ENCODE measurements at places on chromosomes 6 and 20.

DNA sequence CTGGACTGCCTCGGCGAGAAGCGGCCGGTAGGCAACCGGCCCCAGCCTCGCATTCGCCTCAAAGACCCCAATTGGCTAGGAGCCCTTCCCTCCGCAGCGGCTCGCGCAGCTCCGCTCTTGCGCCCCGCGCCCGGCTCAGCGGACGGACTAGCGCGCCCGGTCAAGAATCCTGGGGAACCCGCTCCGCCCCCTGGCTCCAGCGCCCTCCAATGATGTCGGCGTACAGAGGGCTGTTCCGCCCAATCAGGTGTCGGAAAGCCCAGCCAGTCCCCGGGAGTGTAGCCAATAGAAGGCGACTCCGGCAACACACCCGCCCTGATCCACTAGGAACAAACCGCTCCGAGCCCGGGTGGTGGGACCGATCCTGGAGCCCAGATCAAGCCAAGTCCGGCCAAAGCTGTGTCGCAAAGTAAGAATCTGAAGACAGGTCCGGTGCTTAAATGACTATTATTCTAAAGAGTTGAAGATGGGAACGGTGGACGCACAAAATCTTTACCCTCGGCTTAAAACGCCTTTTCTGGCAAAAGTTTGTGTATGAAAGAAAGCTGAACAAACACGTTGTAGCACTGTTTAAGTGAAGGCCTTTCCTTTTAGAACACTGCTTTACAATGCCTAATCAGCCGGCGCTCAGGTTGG lies 132.2 kb downstream of the OGFRL1 start:
- peak; percentile 97 for DNase-seq

GRCh38 chr20:40990542-40991120 lies 38.0 kb upstream of the TOP1 start:
- no peak for DNase-seq

- DNase-seq: no peak
Measured at GRCh38 chr20:9516234-9516871, 2.0 kb downstream of the LAMP5 start.

DNA sequence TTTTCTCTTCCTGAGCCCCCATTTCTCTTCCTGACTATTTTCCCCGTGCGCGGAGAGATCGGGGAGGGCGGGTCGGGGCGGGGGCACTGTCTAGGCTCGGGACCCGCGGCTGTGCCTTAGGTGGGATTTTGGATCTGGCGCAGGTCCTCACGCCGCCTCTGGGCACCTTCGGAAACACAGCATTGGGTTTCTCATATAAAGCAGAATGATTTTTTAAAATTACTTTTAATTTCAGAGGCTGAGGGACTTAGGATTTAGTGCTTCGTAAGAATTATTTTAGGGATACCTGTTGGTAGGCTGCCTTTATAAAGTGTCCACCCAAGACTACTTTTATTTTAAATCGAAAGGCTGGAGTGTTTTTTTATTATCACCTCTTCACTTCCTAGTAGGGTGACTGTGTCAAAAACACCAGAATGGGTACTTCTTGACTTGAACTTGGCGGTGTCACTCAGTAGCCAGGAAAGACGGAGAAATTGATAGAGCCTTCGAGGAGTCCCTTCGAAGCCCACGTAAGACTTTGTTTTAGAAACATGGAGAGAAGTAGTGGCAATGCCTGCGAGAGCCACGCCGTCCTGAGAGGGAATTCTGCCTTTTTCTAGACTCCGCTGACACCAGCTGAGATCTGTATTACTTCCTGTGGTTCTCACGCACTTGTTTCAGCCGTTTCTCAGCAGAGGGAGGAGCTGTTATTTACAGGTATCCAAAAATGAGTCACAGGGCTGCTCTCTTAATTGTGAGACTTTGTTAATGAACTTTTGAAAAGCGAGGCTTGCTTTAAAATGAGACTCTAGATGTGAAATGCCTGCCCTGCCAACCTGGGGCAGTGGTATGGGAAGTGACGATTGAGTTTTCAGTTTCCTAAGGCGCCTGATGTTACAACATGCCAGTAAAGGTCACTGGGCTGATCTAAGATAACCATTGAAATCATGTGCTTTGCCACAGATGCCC lies 667 bp downstream of the STX11 start:
- DNase-seq: peak; percentile 68

DNA sequence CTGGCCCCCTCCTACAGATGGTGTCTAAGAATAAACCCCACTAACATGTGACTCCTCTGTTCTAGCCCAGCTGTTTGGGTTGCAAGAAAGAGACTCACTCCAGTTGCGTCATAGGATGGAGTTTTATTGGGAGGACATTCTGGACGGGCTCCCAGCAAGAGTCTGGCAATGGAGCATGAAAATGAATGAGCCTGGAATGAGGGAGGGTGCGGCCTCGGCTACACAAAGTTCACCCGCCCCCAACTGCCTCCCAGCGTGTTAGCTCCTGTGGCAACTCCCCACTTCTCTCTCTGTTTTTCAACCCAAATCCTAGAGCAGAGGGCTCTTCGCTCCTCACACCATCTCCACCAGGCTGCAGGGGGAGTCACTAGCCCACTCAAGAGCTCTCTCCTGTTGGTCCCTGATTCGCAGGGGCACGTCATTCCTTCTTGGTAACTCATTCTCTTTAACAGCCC lies 5.1 kb upstream of the ADAM33 start:
- peak; percentile 93 for DNase-seq

DNA sequence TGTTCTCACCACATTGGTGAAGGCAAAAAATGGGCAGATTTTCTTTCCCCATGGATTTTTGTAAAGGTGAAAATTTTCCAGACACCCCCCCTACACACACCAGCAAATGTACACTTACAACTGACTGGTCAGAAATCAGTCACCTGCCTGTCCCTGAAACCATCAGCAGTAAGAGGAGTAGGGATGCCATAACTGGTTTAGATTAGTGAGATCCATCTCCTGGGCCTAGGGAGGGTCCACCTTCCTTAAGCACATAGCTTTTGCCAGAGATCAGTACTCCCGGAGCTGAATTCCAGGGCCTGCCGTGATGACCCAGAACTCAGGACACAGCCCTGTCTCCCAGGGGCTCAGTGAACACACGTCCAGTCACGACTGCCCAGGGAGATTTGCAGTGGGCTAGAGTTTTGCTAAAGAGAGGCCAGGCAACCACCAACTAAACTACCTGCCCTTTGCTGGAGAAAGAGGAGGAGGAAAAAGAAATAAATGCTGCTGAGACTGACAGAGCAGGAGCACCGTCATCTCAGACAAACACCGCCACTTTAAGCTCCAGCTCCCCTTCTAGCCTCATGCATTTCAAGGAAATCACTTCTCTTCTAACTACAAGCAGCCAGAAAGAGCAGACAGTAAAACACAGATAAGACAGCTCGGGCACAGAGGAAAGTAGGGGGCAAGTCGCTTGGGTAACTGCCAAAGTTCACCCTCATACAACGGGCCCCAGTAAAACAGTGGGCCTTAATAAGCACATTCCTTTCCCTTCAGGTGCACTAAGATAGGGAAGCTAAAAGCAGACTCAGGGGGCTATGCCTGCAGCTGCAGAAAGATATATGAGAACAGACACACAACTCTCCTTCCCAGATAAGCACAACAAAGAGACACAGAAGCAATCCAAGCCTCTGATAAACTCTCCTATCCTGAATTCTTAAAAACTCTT lies 82.6 kb upstream of the SPTLC3 start:
- DNase-seq: no peak

- no peak for DNase-seq
Measured at GRCh38 chr20:6940048-6940447, 172.6 kb downstream of the BMP2 start.

GRCh38 chr6:90412538-90413369 lies 116.1 kb upstream of the BACH2 start:
- DNase-seq: no peak

DNA sequence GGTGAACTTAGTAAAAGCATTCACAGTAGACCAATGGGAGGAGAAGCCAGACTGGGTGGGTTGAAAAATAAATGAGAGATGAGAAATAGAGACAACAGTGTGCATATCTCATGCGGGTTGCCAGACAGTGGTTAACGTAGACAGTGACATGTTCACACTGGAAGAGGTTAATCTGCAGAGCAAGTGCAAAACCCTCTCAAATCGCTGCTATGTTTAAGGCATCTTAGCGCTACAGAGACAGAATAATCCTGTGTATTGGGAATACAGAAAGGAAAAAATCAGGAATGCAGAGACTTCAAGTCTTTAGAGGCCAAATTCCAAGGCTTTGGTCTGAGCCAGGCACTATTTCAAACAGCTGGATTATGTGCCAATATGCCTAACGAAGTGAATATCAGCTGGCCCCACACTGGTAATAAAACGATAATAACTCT lies 107.1 kb downstream of the TSHZ2 start:
- DNase-seq: no peak

DNA sequence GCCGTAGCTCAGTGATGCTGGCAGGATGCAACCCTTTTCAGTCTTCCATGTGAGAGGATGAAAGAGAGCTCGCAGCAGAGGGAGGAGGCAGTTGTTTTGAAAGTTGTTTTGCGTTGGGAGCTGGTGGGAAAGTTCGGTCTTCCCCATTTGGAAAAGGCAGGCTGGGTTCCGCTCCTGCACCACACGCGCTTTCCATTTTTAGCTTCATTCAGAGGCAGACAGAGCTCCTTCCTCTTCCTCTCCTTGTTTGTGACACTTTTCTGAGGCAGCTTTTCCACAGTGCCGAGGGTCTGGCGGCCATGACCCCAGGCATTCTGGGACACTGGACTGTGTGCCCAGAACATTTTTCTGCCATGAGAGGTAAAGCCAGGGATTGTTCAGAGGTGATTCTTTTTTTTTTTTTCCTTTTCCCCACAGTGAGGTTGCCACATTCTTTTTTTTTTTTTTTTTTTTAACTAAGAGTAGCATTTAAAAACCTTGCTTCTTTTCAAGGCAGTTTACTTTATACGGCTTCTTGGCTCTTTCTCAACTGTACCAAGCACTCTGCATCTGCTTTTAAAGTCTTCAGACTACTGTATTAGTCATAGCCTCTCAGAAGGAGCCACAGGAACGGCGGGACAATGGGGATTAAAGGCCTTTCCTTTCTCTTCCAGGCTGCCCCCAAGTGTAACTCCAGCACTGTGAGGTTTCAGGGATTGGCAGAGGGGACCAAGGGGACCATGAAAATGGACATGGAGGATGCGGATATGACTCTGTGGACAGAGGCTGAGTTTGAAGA lies 1.6 kb downstream of the PRDM1 start:
- DNase-seq: no peak

DNA sequence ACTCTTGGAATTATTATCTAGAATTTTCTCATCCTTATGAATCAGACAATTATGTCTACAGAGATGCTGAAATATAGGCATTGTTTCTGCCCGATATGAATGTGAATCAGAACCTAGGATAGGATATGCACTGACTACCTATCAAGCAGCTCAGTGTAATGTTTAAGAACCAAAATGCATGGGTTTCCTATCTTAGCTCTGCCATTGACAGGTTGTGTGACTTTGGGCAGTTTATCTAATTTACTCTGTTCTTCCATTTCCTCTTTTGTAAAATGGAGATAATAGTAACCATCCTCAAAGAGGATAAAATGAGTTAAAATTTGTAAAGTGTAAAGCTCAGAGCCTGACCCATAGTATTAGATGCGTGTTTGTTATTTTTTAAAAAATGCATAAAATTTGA lies 10.2 kb upstream of the AIG1 start:
- no peak for DNase-seq

DNA sequence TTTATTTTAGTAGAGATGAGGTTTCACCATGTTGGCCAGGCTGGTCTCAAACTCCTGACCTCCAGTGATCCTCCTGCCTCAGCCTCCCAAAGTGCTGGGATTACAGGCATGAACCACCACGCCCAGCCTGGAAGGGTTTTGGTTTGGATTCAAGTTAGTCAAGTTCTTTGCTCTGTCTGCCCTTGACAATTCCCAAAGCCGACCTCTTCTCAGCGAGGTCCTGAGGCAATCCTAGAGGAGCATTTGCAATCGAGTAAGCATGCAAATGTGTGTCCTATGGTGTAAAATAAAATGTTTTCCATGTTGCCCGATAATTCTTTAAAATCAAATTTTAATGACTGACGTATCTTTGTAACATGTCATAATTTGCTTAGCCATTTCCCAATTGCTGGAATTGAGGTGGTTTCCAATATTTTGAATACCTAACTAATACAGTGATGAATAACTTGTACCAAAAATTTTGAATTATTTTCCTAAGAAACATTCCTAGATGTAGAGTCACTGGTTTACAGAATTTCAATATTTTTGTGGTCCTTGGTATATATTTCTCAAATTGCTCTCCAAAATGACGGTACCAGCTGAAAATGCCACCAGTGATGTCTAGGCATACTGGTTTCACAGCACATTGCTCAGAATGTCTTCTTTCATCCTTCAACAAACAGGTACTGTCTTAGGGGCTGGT lies 38.7 kb downstream of the GTF2H5 start:
- DNase-seq: no peak

GRCh38 chr6:38867726-38868125 lies 152.6 kb downstream of the DNAH8 start:
- no peak for DNase-seq

DNA sequence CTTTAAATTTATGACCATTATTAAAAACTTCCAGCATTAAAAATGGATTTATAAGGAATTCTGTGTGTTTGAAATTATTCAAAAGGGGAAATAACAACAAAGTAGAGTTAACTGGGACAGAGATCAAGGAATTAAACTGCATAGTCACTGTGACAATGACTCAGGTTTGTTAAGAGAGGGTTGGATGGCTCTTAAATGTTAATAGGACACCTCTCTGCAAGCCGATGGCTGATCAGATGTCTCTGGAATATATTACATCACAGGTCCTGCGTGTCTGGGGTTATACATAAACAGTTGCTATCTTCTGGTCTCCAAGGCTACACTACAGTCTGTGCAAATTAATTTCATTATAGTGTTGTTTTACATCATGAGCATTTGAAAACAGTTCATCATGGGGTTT lies 574.3 kb downstream of the COL12A1 start:
- DNase-seq: no peak

GRCh38 chr6:30841644-30842504 lies 42.4 kb upstream of the DDR1 start:
- DNase-seq: no peak

GRCh38 chr6:99521633-99522151 lies 6.5 kb upstream of the USP45 start:
- no peak for DNase-seq

- no peak for DNase-seq
Measured at GRCh38 chr6:44800171-44800783, 412.8 kb downstream of the CDC5L start.

DNA sequence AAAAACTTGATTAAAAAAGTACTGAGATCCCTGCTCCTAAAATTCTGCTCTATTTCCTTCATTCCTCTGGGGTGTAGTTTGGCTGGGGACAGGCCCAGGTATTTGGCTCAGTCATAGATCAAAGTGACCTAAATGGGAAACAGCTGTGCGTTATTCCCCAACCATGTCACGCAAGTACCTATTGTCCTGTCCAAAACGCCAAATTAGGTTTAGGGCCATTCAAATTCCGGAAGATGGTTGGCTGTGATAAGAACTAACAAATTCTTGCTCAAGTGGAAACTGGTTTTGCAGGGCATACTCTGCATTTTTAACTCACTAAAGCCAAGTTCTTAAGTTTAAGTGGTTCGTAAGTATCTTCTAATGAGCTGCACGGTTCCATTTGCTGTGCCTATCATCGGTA lies 147.6 kb upstream of the TMEM170B start:
- peak; percentile 79 for DNase-seq

DNA sequence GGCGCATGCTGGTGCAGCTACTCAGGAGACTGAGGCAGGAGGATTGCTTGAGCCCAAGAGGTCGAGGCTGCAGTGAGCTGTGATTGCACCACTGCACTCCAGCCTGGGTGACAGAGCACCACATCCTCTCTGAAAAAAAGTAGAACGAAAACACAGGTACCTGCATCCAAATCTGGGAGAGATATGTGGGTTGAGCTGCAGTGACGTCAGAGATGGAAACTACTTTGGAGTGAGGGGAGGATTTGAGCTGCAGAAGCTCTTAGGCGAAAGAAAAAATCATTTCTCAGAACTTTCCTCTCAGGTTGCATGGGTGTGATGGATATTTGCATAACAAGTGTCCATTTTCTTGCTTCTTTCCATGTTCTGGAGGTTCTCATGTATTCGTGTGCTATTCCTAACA lies 4.0 kb upstream of the TULP1 start:
- DNase-seq: no peak
